ENCODE measurements at places on chromosomes 1 and 21.

DNA sequence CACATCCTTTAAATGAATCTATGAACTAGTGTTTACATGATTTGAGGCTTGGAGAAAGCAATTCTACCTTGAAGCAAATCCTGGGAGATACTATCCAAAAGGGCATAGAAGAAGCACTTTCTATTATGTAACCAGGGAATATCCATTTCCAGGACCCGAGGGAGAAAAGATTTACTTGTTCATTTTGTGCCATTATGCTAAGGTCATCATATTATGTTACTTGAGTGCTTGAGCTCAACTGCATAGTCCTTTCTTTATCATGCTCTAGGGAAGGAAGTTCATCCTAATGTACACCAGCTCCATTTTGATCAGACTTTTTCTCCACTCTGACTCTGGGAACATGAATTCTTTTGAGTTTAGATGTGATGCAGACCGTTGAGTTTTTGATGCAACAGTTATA, 188.6 kb upstream of the SNX7 start:
- DNase-seq: no peak

DNA sequence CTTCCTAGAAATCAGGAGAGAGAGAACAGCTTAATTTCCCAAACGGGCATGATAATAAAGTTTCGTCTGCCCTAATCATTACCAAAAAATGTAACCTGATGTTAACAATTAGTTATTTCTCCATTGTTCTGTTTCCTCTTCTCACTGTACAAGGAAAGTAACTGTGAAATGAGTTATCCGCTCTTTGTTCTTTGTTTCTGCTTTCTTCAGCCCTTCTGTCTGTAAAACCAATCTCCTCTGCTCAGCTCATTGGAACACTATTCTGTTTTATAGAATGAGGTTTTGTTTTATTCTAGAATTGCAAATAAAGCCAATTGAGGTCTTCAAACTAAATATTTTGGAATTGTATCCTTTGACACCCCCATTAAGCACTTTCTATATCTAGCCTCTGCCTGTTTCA, 8.8 kb upstream of the THEM4 start:
- DNase-seq: no peak

DNA sequence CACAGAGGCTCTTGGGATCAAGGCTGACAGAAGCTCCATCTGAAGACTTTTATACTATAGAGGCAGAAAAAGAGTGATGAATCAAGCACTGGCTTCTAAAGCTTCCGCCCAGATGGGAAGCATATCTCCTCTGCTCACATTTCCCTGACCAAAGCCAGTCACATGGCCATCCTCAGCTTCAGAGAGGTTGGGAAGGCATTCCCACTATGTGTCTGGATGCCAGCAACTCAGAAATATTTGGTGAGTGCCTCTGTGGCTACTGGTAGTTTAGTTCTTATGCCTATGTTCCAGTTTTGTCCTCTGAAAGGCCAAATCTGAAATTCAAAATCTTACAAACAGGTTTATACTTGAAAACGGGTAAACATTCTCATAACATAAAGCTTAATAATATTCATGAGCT, 9.9 kb upstream of the DISC1 start:
- DNase-seq: no peak

DNA sequence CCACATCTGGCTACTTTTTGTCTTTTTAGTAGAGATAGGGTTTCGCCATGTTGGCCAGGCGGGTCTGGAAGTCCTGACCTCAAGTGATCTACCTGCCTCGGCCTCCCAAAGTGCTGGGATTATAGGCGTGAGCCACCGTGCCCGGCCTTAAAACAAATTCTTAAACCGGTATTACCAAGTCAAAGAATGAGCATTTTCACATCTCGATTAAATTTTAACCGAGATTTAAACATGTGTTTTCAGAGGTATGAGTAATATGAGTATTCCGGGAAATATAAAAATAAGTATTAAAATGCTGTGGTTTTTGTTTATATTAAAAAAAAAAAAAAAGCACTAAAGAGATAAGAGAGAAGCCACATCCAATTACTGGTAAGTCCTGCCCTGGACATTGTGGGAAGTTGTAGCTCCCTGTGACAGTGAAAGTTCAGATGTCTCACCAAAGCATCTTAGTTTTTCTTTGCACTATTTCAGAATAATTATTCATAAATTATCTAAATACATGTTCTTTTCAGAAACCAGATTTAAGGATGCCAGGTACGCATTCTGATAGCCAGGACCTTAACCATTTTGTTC, 24.9 kb downstream of the ZNF281 start:
- DNase-seq: no peak

GRCh38 chr1:67299296-67299695, 8.4 kb upstream of the IL12RB2 start:
- DNase-seq: no peak

DNA sequence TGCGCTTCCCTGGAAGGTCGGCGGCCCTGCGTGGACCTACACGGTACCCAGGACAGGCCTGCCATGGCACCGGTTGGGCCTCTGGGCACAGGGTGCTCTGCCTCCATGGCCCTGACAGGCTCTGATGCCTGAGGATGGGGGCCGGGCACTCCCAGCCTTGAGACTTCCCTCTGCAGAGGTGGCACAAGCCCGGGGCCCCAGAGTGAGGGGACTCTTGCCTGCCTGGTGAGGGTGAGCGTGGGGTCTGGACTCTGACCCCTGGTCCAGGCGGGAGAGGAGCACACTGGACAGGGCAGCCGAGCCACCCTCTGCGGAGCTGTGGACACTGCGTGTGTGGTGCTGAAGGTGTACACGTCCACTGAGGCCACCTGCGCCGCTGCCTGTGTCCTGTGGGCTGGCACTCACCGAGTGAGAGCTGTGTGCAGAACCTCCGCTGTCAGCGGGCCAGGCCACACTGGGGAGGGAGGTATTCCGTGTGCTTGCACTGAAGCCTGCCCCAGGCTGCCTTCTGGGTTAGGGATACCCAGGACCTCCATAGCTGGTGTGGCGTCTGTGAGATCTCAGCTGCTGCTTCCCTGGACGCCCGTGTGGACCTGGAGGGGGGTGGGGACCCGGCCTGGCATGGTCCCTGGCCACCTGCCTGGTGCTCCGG, 10.4 kb downstream of the SKI start:
- no peak for DNase-seq

- no peak for DNase-seq
These were observed 21.2 kb upstream of the NUF2 start for GRCh38 chr1:163300568-163300967.

- no peak for DNase-seq
These were observed 14.2 kb upstream of the MRPS14 start for GRCh38 chr1:175037416-175037815.

GRCh38 chr1:33635336-33636012, 163.0 kb downstream of the ZSCAN20 start:
- no peak for DNase-seq

- no peak for DNase-seq
These were observed 86.7 kb upstream of the TTC34 start for GRCh38 chr1:2887941-2888855.

DNA sequence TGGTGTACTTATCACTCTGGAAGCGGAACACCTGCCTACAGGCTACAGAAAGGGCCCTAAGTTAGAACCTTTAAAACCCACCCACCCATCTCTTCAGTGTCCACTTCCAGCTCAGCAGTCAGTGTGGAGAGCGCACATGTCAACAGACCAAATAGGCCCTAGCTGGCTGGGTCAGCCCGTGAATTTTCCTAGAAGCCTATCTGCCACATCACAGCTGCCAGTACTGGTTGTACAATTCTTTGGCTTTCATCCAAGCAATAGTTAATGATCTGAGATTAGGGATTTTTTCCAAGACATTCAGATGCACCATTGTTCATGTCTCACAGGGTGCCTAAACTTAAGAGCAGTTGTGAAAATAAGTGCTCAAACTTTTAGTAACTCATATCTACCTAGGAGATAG, 197.1 kb downstream of the KCNK2 start:
- DNase-seq: no peak

- no peak for DNase-seq
These were observed 5.5 kb downstream of the TSEN15 start for GRCh38 chr1:184056921-184057555.

DNA sequence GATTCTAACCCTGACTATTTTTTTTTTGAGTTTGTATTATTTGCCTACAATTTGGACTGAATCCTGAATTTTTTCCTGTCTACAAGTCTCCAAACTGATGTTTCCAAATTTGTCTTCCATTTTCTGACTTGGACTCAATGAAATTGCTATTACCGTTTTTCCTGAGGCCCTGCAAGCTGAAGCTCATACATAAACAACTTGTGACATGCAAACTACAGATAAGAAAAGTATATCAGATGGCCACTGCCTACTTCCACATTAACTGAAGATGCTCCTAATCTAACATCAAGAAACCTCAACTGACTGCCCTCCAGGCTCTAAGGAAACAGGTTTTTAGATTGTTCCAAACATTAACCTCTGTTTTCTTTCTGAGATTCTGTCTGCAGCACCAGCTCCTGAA, 51.1 kb upstream of the KLHDC7A start:
- no peak for DNase-seq

DNA sequence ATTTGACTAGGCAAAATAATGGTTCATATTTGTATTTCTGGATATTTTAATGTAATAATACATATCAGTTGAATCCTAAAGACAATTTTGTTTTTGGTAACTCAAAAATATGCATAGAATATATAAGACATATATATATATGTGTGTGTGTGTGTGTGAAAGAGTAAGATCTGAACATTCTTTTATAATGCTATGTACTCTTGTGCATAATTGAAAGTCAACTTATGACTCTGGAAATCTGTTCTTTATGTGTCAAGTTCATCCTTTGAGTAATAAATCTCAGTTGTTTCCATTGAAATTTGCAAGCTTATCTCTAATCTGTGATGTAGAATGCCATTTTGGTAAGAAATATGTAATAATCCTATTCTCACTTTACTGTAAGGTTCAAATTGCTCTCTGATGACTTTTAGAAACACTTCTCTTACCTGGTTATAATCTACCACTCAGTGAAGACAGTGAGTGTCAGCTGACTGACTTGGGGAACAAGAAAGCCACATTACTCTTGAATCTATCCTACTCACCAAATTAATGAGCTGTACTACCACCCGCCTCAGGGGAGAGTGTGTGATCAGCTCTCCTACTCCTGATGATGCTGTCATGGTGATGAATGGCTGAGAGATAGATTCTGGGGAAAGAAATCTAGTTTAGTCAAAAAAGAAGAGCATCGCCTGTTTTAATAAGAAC, 15.0 kb upstream of the NEK7 start:
- no peak for DNase-seq

- DNase-seq: no peak
These were observed 67.4 kb downstream of the DDAH1 start for GRCh38 chr1:85397490-85398032.

DNA sequence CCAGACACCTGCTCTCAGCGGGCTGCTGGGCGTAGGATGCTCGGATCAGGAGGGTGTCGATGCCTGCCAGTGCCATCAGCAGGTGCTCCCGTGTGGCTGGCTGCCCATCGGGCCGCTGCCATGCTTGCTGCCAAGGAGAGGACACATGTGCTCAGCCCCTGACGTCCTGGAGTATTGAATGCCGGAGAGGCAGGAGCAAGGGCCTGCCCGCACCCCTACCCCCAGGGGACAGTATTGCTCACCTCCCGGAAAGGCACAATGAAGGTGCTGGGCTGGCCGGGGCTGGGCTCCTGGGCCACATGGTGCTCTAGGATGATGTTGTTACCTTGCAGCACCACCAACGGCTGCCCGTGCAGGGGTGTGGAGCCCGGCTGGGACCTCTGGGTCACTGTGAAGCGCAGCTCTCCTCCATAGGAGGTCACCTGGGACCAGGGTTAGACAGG, 61.5 kb downstream of the HSPG2 start:
- no peak for DNase-seq

GRCh38 chr1:60978421-60979357, 103.7 kb upstream of the NFIA start:
- DNase-seq: peak; percentile 33

DNA sequence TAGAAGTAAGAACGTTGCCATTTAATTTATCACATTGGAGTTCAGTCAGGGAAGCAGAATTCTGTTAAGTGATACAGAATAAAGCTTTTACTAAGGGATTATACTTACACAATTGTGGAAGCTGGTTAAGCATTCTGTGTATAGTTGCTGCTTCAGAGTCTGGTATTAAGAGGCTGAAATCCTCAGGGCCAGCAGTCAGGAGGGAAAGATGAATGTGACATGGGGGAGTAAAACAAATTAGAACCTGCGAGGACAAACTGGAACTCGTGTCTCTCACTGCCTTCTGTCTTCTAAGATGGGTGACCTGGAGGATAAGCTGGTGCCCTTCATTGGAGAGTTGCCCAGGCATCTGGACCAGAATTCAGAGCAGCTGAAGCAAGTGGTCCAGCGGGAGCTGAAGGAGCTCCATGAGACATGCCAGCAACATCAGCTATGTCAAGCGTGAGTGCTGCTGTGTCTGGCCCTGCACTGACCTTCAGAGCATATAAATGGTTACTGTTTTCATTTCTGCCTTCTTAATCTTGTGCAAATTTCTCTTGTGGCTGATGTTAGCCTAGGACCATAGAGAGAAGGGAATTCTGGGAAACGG, 23.0 kb downstream of the MARK1 start:
- no peak for DNase-seq

- DNase-seq: peak; percentile 54
These were observed 6.1 kb downstream of the SKI start for GRCh38 chr1:2233997-2234761.

- DNase-seq: no peak
These were observed 18.9 kb downstream of the SHISAL2A start for GRCh38 chr1:52651904-52652303.

DNA sequence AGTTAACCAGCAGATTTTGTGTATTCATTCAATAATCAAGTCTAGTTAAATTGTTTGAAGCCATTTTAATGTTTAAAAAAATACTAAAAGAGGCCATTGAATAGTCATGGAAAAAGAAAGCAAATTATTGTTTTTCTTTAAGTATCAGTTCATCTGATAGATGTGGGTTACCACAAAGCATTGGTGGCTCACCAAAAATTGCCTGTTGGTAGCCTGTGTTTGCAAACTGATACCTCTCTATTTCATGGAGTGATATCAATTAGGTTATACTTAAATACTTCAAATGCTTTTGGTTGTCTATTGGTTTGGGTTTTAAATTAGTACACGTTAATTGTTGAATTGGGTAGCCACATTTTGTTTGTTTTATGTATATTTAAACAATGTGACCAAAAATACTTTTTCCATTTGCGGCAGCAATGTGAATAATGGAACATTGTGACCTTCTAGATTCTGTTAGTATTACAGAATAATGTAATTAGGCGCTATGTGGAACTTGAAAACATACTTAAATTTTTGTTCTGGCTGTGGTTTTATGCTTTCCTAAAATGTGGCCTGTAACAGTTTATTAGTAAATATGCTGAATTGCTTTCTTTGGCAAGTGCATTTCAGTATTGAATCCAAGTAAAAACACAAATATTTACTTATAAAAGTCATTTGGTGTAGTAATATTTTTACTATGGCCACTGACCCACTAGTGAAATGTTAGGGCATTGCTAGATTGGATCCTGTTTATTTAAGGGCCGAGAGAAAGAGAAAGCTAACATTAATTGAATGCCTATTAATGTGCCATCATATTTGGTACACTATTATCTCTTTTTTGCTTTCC, 37.1 kb upstream of the NBL1 start:
- no peak for DNase-seq

- no peak for DNase-seq
These were observed 59.3 kb downstream of the MAN1C1 start for GRCh38 chr1:25675729-25676476.

- no peak for DNase-seq
These were observed 63.7 kb downstream of the FAAP20 start for GRCh38 chr1:2130871-2131289.
